Activated effector memory CD4-positive, alpha-beta T cell treated with anti-CD3 and anti-CD28 coated beads, Interleukin-2, amount 50 U/mL, for 16 hours (primary cell): ENCODE measurements at places on chromosomes 4 and X.

DNA sequence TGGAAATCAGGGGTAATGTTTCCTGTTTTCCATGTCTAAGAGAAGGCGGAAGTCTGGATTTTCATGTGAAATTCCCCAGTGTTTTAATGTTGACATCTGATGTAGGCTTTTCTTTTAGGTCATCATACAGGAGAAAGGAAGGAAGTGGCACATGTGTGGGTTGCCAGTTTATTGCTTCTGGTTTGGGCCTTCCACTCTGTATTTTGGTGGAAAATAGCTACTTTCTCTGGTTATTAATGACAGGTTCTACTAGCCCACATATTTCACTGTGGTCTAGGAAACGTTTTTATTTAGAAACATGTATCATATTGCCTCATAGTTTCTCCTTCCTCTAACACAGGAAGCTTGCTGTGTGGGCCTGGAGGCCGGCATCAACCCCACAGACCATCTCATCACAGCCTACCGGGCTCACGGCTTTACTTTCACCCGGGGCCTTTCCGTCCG, 7.2 kb downstream of the PDHA1 start:
- DNase-seq = no peak

- DNase-seq = no peak
Observed at GRCh38 chr4:138835832-138836533, 179.6 kb upstream of the NOCT start.

- DNase-seq = no peak
Observed at GRCh38 chrX:51155157-51155556, 177.5 kb upstream of the NUDT10 start.

DNA sequence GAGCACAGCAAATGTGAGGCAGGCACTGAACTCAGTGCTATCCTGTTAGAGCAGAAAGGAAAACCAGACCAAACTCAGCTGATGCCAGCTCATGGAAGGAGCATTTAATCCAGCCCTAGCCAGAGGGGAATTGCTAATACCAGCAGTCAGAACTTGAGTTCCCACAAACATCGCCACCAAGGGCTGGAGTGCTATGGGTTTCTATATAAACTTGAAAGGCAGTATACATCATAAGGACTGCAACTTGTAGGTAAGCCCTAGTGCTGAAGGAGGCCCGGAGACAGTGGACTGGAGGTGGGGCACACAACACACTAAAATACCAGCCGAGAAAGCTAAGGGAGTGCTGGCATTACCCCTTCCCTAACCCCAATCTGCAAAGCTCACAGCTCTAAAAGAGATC, 440.2 kb downstream of the PRR32 start:
- no peak for DNase-seq

- no peak for DNase-seq
Observed at GRCh38 chr4:139756391-139757180, 91.0 kb downstream of the MGST2 start.

DNA sequence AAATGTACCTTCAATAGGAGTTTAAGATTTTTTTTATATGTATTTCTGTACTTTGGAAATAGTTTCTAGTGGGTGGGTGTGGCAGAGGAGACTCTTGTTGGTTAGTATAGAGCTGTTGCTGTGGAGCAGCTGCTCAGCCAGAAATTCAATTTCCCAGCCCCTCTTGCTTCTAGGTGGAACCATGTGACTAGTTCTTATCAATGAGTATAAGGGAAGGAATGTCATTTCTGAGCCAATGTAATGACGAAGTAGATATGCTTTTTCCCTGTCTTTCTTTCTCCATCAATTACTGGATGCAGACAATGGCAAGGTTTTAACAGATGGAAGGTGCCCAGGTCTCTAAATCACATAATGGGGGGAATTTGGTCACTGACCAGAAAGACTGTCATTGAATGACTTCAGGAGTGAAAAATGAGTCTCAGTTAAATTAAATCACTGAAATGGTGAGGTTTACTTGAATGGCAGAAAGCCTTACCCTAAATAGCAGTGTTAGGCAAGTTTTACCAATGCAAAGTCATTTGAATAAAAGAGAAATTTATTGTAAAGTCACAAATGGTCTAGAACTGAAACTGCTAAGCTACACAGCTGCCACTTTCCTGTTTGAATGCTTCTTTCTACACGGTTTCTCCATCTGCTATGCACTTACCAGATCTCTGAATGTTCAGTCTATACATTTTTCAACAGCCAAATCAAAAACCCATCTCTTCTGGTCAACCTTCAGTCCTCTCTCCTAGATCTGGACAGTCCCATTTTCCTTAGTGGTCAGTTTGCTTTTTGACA, 795.4 kb upstream of the MAGEB2 start:
- DNase-seq = no peak

DNA sequence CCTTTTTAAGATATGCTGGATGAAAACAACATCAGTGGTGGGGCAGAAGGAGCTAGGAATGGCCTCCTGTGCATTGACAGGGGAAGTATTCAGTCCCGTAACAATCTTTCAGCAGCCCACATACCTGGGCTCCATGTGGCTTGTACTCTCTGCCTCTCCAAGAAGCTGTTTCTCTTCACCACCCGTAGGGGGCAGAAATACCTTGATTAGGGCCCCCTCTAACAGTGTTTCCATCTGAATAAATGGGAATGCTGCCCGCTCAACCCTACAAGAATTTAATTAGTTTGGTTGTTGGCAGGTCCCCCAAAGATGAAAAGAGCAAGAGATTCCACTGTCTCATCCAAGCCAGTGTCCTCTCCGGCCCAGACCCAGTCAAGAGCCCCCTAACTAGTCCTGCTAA, 155.2 kb downstream of the SMIM20 start:
- no peak for DNase-seq

- no peak for DNase-seq
Observed at GRCh38 chr4:123386609-123387008, 10.0 kb upstream of the SPRY1 start.

DNA sequence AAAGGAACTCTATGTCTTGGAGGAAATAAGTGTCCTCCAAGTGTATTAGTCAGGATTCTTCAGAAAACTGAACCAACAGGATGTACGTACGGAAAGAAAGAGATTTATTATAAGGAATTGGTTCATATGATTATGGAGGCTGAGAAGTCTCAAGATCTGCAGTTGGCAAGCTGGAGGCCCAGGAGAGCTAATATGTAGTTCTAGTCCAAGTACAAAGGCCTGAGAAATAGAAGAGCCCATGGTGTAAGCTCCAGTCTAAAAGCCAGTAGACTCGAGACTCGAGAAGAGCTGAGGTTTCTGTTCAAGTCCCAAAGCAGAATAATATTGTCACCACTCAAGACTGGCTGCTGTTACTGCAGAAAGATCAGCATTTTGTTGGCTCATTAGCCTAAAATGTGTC, 65.3 kb upstream of the EFNB1 start:
- no peak for DNase-seq

DNA sequence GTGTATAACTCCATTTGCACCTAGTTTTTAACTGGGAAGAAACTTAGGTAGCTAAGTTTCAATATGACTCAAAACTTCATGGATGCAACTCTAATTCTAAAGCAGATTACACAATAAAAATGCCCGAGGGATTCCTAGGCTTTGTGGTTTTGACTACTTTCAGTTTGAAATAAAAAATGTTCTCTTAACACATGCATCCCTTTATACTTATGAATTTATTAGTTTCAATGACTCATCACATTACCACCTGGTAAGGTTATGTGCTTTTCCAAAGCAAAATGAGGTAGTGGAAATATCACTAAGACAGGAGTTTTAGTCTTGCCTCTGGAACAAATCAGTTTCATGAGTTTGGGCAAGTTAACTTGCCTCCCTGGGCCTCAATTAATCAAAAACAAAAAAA, 125.5 kb downstream of the OPHN1 start:
- DNase-seq = no peak

DNA sequence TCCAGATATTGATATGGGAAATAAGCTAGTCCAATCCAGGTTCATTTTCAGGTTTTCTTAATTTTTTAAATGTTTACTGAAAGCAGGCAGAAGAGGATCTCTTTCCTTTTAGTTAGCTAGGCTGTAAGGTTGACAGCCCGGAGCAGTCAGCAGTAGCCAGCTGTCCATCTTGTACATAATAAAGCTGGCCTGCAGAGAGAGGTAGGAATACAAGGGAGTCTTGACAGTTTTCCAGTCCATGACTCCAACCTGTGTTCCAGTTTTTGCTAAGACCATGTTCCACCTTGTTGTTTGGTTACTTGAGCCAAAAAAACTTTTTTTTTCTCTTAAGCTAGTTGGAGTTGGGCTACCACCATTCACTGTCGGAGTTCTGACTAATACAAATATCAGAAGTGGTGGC, 402.7 kb upstream of the TEX13C start:
- DNase-seq = no peak

DNA sequence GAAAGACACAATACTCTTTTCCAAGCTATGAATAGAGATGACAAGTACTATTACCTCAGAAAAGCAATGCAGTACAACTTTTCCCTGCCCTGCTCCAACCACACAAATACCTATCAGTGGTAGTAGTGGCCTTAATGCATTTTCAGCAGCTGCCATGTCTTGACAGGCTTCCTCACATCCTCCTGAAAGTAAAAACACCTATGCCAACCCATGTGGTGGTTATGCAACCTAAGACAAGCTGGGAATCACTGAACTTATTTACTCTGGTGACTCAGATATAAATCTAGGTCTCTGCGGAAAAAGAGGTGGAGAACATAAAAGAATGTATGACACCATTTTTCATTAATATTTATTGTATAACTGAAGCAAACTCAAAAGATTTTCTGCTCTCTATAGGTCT, 14.5 kb downstream of the WDFY3 start:
- no peak for DNase-seq

DNA sequence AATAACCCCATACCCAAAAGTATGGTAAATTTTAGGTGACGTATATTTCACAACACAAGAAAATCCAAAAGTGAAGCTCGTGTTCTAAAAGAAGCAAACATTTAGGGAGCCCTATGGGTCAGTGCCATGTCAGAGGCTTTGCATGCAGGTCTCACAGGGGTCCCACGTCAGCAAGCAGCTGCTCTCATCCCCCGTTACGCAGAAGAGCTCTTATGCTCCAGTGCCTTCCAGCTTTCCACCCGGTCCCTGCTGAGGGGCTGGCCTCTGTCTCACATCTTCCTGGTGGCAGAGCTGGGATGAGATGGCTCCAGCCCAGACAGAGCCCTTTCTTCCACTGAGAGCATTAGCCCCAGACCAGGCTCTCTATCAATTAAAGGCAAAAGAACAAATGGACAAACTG, 82.0 kb downstream of the IRF2 start:
- DNase-seq = no peak

DNA sequence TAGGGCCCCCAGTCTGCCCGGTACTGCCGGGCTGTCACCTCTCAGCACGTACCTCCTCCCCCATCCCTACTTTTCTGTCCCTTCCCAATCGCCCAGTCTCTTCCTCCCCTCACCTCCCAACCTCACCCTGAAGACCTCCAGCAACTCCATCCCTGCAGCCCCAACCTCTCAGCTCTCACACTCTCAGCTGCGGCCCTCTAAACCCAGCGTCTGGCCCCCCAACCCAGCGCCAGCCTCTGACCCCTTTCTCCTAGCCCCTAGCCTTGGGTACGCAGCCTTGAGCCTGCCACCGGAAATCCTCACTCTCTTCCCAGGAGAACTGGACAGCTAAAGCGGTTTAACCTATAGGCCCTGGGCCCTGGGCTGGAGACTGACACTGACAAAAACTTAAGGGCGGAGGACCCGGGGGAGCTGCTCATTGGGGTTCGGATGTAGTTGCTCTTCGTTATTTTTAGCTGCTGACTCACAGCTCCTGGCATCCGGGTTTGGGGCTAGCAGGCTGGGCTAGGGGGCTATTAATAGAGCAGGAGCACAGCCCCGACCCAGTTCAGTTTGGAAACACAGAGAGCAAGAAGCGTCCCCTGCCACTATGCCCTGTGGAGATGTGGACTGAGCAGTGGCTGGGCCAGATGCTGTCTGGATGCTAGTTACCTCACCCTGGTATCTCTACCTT, 9.6 kb upstream of the DLG3 start:
- peak; percentile 64 for DNase-seq

GRCh38 chrX:143429131-143429530, 88.1 kb downstream of the SPANXN3 start:
- no peak for DNase-seq

GRCh38 chr4:144906181-144906925, 191.6 kb downstream of the ANAPC10 start:
- DNase-seq = no peak

DNA sequence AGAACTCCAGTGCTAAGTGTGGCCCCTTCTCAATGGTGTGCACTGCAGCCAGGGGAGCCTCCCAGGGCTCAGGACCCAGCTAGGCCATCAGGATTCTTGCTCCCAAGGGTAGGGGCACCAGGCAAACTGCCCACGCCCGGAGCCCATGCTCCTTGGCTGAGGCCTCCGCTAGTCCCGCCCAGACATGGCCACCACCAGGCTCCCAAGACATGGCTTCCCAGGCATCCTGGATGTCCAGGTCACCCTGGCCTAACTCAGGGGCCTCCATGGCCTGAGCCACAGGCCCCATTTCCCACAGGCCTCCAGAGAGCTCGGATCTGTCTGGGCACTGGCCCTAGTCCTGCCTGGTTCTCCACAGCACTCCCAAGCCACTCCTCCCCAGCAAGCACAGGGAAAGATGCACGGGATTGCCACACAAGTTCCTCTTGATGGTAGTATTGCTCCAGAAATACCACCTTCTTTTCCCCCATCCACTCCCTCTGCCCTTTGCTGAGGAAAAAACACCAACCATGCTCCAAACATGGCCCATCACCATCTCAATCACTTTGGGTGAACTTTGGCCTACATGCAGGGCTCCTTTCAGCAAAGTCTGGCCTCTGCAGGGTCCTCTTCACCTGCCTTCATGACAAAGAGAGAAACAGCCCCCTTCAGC, 274.7 kb upstream of the AGTR2 start:
- DNase-seq = no peak

DNA sequence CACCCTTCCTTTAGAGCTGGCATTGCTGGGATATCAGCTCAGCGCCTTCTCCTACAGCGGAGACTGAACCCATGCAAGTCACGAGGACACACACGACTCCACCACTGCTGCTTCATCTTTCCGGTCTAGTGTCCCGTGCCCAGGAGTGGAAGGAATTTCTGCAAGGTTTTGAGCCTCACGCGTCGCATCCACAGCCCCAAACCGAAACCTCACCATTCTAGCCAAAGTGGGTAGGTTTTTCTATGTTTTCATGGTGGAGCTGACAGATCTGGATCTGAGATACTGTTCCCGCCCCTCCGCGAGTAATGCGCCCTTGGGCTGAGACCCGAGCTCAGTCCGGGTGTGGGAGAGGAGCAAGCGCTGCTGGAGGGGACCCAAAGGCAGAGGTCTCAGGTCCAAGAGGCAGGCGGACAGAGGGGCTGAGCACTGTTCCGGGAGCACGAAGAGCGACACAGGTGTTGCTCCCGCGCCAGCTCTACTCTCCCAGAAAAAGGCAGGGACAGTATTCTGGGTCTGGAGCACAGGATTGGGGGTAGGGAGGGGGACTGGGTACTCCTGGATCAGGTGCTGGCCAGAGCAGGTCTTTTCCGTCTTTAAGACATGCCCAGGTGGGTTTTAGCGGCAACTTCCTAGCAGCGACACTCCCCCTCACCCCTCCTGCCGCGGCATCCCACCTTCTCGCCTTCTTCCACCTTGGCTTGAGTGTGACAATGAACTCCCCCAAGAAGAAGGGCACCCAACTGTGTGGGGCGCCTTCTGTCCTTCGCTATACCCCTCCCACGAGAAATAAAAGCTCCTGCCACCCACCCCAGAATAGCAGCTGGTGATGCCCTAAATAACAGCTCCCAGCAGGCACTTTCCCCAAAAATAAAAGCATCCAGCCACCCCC, 1.8 kb downstream of the EPHA5 start:
- DNase-seq = no peak

GRCh38 chr4:145808021-145808650, 128.2 kb downstream of the C4orf51 start:
- DNase-seq = peak; percentile 68
